ENCODE measurements at places on chromosomes 3 and 15. TPM values are rescaled to one million over a fixed set of nuclear protein-coding genes. Genes with fewer than 3 reads are reported as not detected.

GRCh38 chr3:12467746-12468145 is 16.5 kb upstream of the TSEN2 start:
- DNase-seq: no peak

- no peak for DNase-seq
Measured at GRCh38 chr15:22931784-22932536, 48.2 kb downstream of the CYFIP1 start.

DNA sequence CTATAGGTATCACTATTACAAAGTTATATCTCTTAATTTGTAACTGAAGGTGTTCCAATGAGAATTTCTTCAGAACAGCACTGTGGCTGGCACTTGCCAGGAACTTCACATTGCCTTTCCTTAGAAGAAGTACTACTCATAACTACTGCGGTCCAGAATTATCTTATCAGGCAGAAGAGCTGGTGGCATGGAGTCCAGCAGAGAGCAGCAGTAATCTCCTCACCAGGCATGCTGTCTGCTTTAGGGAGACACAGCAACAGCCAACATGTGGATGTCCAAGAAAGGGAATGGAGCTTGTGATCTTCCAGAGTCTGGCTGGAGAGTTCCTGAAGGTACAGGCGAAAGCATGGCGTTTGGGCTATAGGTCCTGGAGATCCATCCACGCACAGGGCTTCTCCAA is 919.7 kb upstream of the NR2F2 start:
- DNase-seq: no peak

DNA sequence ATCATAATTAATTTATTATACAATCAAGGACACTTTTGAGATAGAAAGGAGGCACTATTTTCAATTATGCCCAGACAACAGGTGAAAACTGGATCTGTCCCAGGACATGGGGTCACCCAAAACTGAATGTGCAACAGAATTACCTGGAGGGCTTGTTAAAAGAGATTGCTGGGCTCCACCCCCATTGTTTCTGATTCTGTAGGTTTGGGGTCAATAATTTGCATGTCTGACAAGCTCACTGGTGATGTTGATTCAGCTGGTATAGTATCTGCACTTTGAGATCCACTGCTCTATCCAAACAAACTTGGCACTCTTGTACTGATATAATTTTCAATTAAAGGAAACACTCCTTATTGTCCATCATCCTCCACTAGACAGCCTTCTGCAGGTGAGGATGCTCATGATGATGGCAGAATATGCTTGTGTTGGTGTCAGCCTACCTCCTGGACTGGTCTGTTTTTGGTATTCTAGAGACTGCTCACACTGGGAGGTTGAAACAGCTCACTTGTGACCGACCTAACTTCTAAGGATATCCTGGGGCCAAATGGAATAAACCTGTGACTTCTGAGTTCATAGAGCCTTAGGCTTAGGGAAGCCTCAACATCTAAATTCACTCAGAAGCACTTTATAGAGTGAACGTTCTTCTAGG is 2.2 kb downstream of the P2RY14 start:
- DNase-seq: no peak

DNA sequence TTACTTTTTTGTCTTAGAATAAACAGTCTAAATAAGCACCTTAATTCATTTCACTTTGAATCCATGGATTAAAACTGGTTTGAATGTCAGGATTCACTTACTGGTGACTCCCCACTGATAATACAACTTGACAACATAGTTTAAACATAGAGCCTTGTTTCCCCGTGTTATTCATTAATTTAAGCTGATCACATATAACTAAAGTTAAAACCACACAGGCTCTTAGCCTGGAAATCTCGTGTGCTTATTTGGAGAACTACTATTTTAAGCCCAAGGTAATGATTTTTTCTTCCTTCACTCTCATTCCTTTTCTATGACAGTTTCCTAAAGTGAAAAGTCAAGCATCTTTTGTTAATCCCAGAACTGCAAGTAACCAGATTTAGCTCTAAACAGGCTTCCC is 64.2 kb downstream of the HACD2 start:
- no peak for DNase-seq

GRCh38 chr3:9169326-9169725 is 80.1 kb downstream of the SRGAP3 start:
- no peak for DNase-seq

GRCh38 chr15:47398132-47398531 is 319.2 kb upstream of the SEMA6D start:
- DNase-seq: no peak

DNA sequence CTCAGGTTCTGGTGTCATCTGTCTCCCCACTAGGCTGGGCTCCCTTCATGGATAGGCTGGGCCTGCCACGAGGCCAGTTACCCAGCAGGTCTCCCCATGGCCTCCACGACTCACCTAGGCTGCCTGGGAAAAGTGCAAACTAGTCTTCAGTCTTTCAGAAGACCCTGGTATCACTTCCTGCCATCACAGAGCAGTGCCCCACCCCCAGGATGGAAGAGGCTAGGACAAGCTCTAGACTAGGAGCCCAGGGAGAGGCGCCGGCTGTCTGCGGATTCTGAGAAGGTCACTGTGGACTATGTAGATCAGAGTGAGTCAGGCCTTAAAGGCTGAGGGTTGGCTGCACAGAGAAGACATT is 63.7 kb downstream of the CORO2B start:
- DNase-seq: peak; percentile 10

- no peak for DNase-seq
Measured at GRCh38 chr15:94965593-94965992, 734.2 kb downstream of the MCTP2 start.

DNA sequence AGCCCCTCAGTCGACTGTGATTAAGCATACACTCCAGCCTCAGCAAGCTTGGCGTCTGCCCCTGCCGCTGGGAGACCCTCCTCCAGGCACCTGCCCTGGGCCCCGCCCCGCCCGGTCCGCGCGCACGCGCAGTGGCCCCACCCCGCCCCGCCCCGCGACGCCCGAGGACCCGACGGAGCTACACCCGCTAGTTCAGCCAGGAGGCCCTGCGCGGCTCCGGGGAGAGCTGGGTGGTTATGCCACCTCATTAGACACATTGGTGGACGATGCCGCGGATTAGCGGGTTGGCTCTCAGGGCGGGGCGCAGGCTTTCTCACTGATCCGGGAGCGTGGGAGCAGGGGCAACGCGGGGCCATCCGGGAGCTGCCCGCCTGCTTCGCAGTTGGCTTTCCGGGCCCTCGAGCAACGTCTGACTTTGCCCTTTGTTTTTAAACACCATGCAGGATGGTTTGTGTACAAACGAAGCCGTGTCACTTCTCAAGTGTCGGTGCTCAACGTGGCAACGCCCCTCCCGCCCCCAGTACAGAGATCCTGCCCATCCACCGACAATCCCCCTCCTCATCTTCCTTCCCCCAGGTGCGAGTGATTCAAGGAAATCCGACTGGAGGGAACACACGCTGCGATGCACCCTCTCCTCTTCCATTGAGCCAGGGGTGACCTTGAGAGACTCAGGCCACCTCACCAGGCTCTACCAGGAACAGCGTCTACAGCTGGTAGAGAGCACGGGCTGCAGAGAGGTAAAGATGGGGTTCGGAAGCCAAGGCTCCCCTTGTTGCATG is 109.3 kb downstream of the SHQ1 start:
- DNase-seq: no peak

GRCh38 chr3:145359040-145359439 is 801.9 kb downstream of the PLOD2 start:
- DNase-seq: no peak

GRCh38 chr3:112128843-112129727 is 4.0 kb downstream of the GCSAM start:
- DNase-seq: no peak

- DNase-seq: no peak
Measured at GRCh38 chr15:62803856-62804400, 238.6 kb upstream of the TPM1 start.

- peak; percentile 51 for DNase-seq
Measured at GRCh38 chr3:195352895-195353488, 82.0 kb upstream of the XXYLT1 start.

DNA sequence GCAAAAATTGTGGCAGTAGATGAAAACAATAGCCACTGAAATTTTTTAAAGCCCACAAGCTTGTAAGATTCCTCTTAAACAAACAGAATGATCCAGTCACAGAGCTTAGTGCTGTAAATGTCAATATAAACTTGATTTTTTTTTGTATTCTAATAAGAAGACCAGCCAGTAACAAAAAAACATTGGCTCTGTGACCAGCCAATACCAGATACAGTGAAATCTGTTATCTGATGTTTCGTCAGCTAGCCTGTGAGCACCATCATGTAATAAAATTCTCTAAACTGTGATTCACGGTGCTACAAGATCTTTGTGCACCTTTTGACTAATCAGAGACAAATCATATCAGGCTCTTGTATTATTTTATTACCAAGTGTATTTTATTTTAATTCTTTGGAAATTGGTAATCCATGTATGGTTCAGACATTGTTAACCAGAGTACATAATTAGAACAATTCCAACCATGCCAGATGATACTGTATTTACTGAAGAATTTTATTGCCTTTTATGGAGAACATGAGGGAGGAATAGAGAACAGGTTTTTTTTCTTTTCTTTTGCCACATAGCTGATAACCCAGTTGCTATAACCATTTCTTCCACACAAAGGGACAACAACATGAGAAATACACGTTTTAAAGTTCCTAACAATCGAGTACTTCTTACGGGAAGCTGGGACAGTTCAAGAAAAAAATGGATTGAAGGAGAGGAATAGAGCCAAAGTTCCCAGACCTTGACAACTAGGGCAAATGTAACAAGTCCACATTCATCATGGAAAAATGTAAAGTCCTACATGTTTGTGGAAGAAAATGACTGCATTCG is 71.9 kb downstream of the FILIP1L start:
- peak; percentile 88 for DNase-seq

DNA sequence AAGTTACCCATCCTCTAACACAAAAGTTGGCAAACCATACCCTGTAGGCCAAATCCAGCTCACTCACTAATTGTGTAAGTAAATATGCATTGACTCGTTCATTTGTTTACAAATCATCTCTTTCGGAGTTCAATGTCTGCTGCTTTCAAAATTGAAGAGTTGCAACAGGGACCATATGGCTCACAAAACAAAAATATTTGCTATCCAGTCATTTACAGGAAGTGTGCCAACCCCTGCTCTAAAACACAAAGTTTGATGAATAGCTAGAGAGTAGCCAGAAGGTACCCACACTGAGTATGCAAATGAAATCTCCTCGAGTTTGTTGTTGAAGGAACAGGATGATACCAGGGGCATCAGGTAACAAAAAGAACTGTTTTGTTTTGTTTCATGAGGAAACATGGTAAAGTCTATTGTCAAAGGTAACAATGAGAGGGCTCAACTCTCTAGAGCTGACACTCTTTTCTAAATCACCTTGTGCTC is 236.2 kb upstream of the THBS1 start:
- DNase-seq: no peak

GRCh38 chr3:185056908-185057307 is 96.0 kb downstream of the C3orf70 start:
- DNase-seq: no peak

CCR9 gene
- not detected for total RNA-seq

LRRC34 gene
- total RNA-seq: not detected

GPR149 gene
- not detected for total RNA-seq

ZDHHC19 gene
- not detected for total RNA-seq

OR5K2 gene
- not detected for total RNA-seq

DUOXA2 gene
- total RNA-seq: not detected

MOBP gene
- not detected for total RNA-seq
